Activated naive CD4-positive, alpha-beta T cell treated with anti-CD3 and anti-CD28 coated beads, Interleukin-2, amount 50 U/mL, for 16 hours (primary cell): ENCODE measurements at places on chromosomes 4 and X.

GRCh38 chr4:184459413-184459812 lies 14.9 kb downstream of the IRF2 start:
- no peak for DNase-seq

DNA sequence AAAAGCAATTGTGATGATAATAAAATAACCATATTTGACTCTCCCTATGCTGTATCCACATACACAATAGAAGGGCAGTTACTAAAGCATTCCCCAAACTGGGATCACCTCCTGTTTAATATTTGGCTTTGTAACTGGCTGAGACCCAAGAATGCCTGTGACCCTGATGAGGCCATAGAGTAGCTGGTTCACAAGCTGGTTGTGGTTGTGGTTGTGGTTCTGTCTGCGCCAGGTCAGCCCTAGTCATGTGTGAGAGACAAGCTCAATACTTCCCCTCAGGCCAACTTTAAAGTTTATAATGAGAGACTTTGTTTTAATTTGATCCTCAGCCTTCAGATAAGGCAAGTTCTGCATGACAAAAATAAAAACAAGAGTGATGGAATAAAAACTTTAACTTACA lies 209.9 kb downstream of the PARM1 start:
- no peak for DNase-seq

GRCh38 chrX:37781814-37782213 lies 2.0 kb downstream of the CYBB start:
- no peak for DNase-seq

GRCh38 chr4:16869594-16870245 lies 28.7 kb downstream of the LDB2 start:
- DNase-seq, result no peak

GRCh38 chr4:105797225-105797624 lies 88.6 kb downstream of the GSTCD start:
- no peak for DNase-seq

GRCh38 chr4:123575291-123575690 lies 178.7 kb downstream of the SPRY1 start:
- DNase-seq, result no peak

- no peak for DNase-seq
Observed at GRCh38 chrX:27565992-27566391, 24.2 kb upstream of the DCAF8L2 start.

DNA sequence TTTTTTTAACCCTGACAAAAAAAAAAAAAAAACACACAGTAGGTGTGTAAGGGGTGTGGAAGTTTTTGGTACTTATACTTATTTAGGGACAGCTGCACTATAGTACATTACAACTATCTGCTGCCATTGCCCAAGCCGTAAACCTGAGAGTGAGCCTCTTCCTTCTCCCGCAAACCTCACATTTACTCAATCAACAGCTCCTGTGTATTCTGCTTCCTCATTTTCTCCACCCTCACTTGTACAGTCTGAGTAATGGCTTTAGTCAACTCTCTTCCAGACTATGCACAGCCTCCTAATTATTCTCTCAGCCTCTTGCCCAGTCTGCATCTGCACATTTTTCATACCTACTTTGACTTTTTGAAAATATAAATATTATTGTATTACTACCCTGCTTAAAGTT lies 362.0 kb downstream of the ADAM29 start:
- no peak for DNase-seq

GRCh38 chrX:21738210-21738949 lies 19.5 kb downstream of the SMPX start:
- no peak for DNase-seq

DNA sequence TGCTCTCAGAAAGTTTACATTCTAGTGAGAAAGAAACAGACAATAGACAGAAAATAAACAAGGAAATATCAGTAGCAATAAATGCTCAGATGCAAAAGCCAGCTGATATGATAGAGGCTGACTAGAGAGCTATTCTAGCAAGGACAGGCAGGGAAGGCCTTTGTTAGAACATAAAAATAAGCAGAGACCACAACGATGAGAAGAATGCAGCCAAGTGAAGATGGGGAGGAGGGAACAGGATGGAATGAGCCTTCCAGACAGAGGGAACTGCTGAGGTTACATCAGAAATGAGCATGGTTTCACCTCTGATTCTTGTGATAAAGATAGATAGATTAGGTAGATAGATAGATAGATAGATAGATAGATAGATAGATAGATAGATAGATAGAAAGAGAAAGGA lies 7.6 kb upstream of the SOWAHB start:
- DNase-seq, result no peak

DNA sequence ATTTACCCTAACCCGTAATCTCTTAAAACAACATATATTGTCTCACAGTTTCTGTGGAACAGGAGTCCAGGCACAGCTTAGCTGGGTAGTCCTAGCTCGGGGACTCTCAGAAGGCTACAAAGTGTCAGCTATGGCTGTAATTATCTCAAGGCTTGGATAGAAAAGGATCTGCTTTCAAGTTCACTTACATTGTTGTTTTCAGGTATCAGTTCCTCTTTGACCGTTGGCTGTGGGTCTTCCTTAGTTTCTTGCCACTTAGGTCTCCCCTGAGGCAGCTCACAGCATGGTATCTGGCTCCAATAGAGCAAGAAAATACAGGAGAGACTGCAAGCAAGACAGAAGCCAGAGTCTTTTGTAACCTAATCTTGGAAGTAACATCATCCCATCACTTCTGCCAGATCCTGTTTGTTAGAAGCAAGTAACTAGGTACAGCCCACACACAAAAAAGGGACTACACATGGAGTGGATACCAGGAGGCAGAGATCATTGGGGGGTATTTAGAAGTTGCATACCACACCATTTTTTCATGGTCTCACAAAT lies 137.0 kb downstream of the MAGEB5 start:
- DNase-seq, result no peak

DNA sequence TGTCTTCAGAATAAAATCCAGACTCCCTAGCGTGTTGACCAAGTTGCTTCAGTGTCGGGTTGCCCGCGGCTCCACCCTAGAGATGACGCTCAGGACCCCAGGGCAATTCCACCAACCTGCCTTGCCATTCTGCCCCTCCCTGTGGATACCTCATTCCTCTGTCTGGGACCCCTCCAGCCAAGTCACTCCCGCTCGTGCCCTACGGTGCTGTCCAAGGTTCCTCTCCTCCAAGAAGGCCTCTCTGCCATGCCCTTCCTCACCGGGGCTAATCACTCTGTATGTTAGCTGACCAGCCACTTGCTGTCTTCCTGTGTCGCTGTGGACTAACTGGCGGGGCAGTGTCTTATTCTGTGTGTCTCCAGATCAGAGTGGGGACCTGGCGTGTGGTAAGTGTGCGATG lies 46.6 kb downstream of the TENM3 start:
- DNase-seq, result no peak

- DNase-seq, result no peak
Observed at GRCh38 chr4:90946945-90947344, 819.8 kb downstream of the CCSER1 start.

- no peak for DNase-seq
Observed at GRCh38 chrX:45740291-45740690, 539.6 kb upstream of the DIPK2B start.

DNA sequence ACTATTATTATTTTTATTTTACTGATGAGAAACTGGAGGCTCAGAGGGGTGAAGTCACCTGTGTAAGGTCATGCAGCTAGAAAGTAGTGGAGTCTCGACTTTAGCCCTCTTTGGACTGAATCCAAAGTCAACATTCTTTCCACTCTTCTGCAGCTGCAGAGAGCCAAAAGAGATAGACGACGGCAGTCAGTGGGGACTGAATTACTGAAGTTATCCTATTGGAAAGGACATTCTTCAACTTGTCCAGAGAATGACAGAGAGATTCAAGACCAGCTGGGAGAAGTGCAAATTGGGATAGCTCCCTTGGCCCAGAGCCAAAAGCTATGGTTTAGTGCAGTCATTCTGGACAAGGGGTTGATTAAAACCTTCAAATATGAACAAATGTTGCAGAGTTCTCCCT lies 42.5 kb downstream of the VGLL1 start:
- no peak for DNase-seq

- DNase-seq, result no peak
Observed at GRCh38 chrX:84956304-84956703, 47.4 kb upstream of the APOOL start.

DNA sequence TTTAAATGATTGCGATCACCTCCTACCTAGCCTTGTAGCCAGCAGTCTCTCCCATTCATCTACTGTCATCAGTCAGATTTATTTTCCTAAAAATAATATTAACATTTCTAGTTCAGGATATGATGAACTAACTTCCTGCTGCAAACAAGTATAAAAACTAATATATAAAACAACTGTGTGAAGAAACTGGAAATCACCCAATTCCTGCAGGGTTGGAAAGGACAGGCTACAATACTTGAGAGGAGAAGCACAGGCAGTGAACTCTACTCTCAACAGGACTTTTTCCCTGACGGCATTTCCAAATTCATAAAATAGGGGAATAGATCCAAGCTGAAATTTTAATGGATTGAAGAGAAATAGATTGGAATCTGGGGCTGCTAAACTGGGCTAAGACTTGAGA lies 14.2 kb upstream of the BBS12 start:
- no peak for DNase-seq

DNA sequence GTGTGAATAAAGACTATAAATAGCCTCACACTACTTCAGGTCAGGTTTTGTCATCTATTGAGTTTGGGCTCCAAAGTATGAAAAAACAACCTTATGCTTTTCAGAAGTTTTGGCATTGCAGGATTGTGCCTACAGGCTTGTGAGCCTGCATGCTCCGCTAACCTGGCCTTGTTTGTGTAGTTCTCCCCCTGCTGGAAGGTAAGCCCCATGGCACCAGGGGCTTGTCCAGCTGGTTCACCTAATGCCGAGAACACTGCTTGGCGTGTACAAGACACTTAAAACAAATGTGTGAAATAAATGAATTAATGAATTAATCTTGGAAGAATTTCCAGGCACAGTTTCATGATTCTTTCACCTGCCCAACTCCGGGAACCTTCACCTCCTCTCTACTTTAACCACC lies 1.8 kb upstream of the HSD17B10 start:
- peak; percentile 61 for DNase-seq

DNA sequence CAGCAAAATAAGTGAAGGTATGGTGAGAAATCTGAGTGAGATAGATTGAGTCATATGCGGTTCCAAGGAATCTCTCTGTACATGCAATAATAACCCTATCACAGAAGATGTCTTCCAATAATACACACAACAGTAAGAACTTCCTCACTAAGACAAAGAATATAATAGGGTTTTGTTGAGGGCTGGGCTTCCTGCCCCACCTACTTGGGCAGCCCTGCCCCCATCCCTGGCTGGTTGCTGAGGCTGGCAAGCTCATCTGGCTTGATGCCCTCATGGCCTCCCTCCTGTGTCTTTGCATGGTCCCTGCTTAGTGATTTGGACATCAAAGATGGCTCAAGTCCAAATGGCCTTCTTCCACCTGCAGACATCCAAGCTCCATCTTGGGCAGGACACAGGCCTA lies 2.7 kb downstream of the GEMIN8 start:
- DNase-seq, result peak; percentile 24

- DNase-seq, result no peak
Observed at GRCh38 chr4:175447016-175447415, 365.0 kb downstream of the GPM6A start.

- DNase-seq, result no peak
Observed at GRCh38 chrX:68133181-68133580, 300.1 kb downstream of the OPHN1 start.

- DNase-seq, result no peak
Observed at GRCh38 chrX:18619288-18619687, 52.6 kb downstream of the RS1 start.

- no peak for DNase-seq
Observed at GRCh38 chr4:125387770-125388169, 73.0 kb downstream of the FAT4 start.

GRCh38 chrX:121479406-121479805 lies 432.0 kb downstream of the GLUD2 start:
- DNase-seq, result no peak

DNA sequence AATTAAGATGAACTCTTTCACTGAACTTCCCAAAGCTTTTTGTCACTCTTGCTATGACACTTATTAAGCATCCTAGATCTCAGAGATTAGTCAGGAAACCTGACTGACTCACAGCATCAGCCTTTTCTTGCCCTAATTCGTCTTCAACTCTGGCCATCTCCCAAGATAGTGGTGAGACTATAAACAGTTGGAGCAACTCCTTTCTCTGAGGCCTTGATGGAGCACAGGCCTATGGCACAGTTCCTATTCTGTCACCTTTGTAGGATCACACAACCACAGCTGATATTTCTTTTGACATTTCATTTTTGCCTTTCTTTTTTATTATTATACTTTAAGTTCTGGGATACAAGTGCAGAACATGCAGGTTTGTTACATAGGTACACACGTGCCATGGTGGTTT lies 217.6 kb downstream of the PRR32 start:
- no peak for DNase-seq

- DNase-seq, result no peak
Observed at GRCh38 chr4:60884587-60884986, 315.5 kb upstream of the ADGRL3 start.

DNA sequence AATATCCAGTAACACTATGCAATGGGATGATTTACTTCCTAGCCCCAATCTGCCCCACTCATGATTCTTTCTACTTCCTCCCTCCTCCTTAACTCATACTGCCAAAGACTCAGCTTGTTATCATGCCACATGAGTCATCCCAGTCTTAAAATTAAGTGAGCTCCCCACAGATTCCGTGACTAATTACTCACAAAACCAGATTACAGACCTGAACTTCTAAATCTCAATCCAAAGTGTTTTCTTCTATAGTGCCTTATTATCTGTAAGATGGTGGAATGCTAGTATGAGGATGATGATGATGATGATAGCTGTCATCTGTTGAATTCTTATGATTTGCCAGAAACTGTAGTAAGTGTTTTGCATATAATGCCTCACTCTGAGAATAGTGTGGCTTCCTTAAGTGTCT lies 27.7 kb upstream of the GPC3 start:
- no peak for DNase-seq

- peak; percentile 67 for DNase-seq
Observed at GRCh38 chr4:83334425-83335241, at the start of gene HPSE. HPSE (minus strand) TSS chr4:83334848; CDS start chr4:83334782, 66 bp downstream.

- no peak for DNase-seq
Observed at GRCh38 chr4:118849867-118850487, 14.1 kb upstream of the SEC24D start.

DNA sequence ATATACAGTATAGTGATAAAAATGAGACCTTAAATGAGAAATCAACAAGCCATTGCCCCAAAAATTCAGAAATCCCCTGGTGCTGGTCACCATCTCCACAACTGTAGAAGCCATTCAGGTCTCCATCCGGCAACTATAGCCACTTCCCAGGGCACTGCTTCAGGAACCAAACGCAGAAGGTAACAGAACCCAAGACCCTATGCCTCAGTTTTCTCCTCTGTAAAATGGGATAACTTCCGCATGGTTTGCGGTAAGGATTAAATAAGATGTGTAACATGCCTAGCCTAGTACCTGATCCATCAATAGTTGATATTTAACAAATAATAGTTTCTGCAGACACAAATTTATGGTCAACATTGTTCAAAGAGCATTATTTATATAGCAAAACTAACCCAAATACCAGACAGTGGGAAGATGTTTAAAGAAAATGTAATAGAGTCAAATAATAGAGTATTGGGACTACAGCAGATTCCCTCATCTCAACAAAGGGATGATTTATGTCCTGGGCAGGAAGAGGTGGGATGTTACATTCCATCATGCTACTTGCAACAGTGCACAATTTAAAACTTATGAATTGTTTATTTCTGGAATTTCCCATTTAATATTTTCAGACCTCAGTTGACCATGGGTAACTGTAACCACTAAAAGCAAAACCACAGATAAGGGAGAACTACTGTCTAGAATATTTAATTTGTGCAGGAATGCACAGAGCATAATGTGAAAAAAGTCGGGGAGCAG lies 30.0 kb downstream of the IRF2 start:
- no peak for DNase-seq

GRCh38 chrX:38890963-38891362 lies 89.7 kb downstream of the MID1IP1 start:
- no peak for DNase-seq
